ENCODE measurements at places on chromosomes 3 and 15.

GRCh38 chr3:165526367-165526766 lies 310.9 kb downstream of the BCHE start:
- no peak for DNase-seq

DNA sequence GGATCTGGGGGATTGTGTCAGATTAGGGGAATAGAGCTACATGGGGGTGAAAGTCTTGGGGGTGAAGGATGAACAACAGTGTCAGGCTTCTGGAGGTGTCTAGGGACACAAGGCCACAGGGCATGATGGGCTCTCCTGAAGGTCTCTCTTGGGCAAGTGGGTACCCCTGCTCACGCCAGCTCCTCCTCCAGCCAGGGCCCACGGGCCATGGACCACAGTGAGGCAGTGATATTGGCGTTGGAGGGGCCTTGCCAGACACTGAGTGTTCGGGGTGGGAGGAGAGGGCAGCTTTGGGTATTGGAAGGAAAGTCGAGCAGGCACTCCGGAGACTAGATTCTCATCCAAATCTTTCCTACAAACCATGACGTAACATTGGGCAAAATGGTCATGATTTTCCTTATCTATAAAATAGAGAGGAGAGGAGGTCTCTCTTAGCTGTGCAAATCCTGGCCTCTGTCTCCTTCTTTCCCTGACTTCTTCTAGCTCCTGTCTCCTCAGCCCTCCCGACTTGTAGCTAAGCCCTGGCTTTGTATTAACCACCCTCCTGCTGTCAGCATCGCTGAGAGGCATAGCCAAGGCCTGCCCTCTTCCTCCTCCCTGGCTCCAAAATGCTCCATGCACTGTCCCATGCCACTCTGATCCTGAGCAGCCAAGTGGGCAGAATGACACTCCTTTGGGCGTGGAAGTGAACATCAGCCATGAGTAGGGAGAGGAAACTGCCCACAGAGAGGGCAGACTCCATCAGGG lies 24.0 kb upstream of the SRP14 start:
- no peak for DNase-seq

DNA sequence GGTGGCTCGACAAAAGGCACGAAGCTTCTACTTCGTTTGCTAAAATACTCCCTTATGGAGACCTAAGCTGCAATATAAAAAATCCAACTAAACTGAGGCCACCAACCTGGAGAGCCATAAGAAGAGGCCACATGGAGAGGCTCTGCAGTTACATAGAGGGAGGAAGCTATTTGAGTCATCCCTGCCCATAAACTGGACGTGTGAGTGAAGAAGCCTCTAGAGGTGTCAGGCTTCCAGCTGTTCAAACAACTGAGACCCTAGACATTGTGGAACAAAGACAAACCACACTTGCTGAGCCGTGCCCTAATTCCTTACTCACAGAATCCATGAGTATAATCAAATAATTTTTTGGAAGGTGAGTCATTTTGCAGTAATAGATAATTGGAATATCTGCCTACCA lies 50.2 kb upstream of the GMNC start:
- no peak for DNase-seq

- no peak for DNase-seq
Measured at GRCh38 chr3:142663865-142664264, 60.0 kb upstream of the TRPC1 start.

DNA sequence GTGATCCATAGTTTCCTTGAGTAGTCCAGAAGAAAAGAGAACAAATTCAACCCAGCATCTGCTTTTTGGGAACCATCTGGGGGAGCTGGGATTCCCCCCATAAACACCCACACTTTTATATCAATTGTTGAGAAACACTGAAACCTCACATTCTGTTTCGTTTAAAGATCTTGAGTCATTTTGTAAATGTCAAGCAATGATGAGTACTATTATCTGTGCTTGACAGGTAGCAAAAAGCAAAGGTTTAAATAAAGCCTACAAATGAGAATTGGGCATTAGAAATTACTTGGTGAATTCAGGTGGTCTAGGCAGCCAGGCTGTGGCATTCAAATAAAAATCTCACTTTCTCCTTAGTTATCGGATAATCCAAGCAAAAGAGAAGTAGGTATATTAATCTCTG lies 75.7 kb downstream of the TMEM266 start:
- DNase-seq = no peak

- no peak for DNase-seq
Measured at GRCh38 chr3:131143802-131144201, 117.1 kb downstream of the NEK11 start.

GRCh38 chr3:175258763-175259162 lies 399.6 kb downstream of the NAALADL2 start:
- no peak for DNase-seq

GRCh38 chr3:30676424-30677346 lies 70.3 kb downstream of the TGFBR2 start:
- DNase-seq = no peak

GRCh38 chr3:69092030-69092516 lies 7.3 kb downstream of the ARL6IP5 start:
- no peak for DNase-seq

- no peak for DNase-seq
Measured at GRCh38 chr3:146416366-146416765, 53.0 kb downstream of the PLSCR2 start.

DNA sequence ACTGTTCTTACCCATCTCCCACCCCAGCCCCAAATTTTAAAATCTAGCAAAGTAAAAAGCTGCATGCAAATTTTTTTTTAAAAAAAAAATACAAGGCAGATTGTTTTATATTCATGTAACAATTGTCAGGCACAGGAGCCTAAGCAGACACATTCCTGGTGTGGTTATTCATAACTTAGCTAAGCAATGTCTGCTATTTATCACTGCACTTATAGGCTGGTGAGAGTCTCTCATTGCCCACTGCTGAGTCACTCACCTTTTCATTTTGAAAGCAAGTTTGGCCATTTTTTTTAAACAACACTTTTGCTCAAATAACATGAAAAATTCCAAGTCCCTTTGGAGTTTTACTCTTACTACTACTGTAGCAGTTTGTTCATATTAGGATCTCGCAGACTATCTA lies 413.9 kb downstream of the RBMS3 start:
- no peak for DNase-seq

DNA sequence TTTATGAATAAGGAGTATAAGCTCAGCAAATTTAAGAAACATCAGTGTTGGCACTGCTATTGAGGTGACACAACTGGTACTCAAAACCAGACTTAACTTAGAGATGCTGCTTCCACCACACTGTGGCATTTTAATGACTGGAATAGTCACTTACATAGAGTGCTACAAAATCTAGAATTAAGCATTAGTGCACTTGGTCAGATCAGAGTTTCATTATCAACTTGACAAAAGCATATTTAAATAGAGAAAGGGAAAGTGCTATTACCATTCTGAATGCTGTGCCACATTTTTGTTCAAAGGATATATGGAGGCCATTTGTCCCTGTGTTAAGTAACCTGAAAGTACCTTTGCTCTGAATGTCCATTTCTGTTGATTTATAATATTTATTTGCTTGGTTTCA lies 800.7 kb upstream of the ALCAM start:
- DNase-seq = no peak

GRCh38 chr3:100782906-100783305 lies 73.6 kb downstream of the TFG start:
- peak; percentile 18 for DNase-seq

- DNase-seq = no peak
Measured at GRCh38 chr3:63349583-63350573, 71.8 kb downstream of the SYNPR start.

DNA sequence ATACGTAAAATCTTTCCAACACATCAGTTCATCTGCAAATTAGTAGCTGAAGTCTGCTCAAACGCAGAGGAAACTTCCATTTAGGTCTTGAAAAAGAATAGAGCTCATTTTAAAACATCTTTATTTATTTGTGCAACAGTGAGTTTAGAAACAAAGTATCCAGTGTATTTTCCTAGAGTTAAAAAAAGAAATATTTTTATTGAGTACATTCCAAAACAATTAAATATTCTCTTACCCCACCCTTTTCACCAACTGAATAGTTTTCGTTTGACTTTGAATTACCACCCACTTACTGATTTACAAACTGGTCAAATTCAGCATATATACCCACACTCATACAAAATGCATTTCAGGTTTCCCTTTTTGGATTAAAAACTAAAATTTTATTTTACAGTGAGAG lies 104.7 kb downstream of the ZBTB20 start:
- DNase-seq = no peak

- DNase-seq = no peak
Measured at GRCh38 chr3:24601066-24601939, 106.7 kb upstream of the THRB start.

DNA sequence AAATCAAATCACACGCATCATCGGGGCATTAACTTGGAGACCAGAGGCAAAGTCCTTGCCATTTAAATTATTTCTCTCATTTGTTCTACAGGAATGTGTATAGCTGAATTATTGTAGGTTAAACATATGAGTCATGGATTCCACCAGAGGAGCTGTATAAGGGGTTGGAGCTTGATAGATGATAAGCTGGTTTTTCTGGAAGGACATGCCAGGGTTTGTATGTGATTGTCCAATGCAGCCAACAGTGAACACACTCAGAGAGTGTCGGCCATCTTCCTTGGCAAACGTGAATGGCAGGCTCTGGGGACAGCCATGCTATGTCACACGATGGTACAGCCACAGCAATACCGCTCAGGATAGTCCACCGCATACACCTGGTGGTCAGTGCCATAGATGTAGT lies 25.1 kb downstream of the SSUH2 start:
- no peak for DNase-seq

DNA sequence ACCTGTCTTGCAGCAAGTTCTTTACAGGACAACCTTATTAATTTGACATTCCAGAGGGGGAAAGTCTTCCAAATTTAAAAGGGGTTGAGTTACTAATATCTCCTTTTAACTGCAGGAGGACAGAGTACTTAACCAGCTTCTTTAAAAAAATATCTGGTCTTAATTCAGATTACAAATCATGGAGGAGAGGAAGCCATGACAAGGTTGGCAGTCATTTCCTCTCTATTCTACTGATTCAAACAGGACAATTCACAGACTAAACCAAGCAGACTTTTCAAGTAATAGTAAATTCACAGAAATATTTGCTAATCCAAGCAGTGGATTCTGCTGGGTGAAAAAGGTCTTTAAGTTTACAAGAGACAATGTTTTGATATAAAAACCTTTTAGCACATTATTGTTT lies 185.3 kb downstream of the CFAP20DC start:
- no peak for DNase-seq

DNA sequence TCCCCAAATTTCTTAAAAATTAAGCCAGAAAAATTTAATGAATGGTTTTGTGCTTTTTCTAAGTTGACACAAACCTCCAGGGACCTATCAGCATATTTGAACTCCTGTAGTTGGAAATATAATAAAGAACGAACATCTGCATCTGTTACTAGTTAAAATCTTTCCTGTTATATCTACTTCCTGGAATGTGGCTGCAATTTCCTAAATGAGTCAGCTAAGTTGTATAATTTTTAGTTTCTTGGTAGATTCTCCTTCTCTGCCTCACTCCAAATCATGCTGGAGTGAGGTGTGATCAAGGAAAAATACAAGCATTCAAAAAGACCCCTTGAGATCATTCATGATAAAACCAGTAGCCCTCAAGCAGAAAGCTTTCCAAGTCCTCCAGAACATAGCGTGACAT lies 106.2 kb upstream of the MCTP2 start:
- DNase-seq = no peak

DNA sequence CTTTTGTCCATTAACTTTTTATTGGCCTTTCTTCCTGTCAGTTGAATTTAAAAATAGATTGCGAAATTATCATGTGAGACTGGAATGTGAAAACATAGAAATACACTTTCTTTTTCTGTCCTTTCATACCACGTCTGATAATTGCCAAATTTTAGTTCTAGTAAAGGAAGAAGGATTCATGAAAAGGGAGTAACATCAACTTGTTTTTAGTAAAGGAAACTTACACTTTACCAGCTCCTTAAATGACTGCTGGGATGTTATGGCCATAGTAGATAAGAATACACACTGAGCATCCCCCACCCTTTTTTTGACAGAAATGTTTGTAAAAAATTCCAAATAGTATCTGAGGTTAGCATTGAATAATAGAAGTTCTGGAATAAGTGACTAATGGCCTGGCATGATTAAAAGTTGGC lies 137.9 kb downstream of the NEO1 start:
- DNase-seq = no peak

DNA sequence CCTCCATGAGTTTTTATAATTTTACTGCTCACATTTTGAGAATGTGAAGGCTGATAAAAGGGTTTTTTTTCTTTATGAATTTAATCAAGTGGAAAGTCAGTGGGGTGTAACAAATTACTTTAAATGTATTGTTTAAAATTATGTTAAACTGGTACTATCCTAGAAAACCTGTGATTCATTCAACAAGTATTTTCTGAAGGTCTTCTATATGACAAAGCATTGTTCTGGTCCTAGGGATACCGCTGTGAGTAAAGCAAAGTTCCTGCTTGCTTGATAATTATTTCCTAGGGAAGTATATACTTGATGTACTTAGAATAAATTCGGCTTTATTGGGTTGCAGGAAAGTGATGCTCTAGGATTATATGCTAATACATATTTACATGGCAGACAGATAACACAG lies 152.8 kb upstream of the GOLGA6L4 start:
- DNase-seq = no peak

DNA sequence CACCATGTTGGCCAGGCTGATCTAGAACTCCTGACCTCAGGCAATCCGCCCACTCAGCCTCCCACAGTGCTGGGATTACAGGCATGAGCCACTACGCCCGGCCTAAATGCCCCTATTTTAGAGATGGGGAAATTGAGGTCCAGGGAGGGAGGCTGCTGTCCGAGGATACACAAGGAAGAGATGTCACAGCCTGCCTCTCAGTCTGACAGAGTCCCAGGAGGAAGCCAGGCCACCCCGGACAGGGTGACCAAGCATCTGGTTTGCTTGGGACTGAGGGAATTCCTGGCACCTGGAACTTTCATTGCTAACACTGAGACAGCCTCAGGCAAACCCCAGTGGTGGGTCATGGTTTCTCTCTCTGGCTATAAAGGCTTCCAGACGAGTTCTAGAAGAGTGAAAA lies 30.6 kb upstream of the ADAMTS7 start:
- DNase-seq = no peak

- no peak for DNase-seq
Measured at GRCh38 chr15:94250801-94251200, 19.4 kb downstream of the MCTP2 start.

- DNase-seq = no peak
Measured at GRCh38 chr15:53107855-53108254, 317.7 kb upstream of the ONECUT1 start.

DNA sequence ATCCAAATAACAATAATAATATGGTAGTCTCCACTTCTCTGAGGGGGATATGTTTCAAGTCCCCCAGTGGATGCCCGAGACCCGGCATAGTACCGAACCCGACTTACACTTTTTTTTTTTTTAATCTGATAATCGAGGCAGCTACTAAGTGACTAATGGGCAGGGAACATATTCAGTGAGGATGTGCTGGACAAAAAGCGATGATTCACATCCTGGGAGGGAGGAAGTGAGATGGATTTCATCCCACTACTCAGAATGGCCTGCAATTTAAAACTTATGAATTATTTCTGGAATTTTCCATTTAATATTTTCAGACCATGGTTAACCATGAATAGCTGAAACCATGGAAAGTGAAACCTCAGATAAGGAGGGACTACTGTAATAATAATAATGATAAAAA lies 49.5 kb upstream of the SELENOK start:
- DNase-seq = no peak

GRCh38 chr15:59174151-59174834 lies 32.4 kb upstream of the LDHAL6B start:
- no peak for DNase-seq

GRCh38 chr3:177946497-177946896 lies 589.7 kb upstream of the KCNMB2 start:
- DNase-seq = no peak
